ENCODE measurements at places on chromosomes 4 and X.
A peak's percentile ranks its signal among the peaks of the same experiment; 100 is the strongest.

GRCh38 chr4:89108091-89108490, 3.2 kb upstream of the TIGD2 start:
- no peak for DNase-seq

GRCh38 chr4:186981161-186981560, 257.5 kb upstream of the FAT1 start:
- DNase-seq = no peak

GRCh38 chr4:53625888-53626287, 34.6 kb upstream of the LNX1 start:
- DNase-seq = no peak

DNA sequence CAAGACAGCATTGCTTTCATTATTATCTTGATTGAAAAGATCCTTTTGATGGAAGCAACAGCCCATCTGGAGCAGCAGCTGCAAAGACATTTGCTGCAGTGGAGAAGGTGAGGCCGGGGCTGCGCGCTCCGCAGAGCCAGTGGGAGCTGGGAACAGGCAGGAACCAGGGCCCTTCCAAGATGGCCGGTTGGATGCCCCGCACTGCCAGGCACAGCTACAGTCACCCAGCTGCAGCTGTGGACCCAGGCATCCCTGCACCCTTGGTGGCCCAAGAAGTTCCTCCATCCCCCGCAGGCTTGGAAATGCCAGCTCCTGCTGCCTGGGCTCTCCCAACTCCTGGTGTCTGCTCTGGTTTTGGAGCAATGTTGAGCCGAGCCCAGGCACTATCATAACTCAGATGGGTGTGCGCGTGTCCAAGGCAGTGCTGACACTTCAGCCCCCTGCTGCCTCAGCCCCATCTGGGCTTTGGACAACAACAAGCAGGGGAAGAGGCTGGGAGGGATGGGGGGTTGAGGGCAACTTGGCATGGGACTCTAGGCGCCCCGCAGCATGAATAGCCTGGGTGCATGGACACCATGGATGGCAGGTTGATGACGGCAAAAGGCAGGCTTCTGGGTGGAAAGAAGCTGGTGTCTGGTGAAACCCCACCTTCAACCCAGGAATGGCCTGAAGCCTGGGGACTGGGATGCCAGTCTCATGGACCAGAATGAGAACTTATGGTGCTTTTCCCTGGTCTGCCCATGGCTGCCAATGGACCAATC, 371.8 kb downstream of the FSTL5 start:
- DNase-seq = no peak

- DNase-seq = no peak
These were observed 76.9 kb downstream of the SLC39A8 start for GRCh38 chr4:102268355-102268754.

GRCh38 chr4:125538670-125539069, 223.9 kb downstream of the FAT4 start:
- no peak for DNase-seq

DNA sequence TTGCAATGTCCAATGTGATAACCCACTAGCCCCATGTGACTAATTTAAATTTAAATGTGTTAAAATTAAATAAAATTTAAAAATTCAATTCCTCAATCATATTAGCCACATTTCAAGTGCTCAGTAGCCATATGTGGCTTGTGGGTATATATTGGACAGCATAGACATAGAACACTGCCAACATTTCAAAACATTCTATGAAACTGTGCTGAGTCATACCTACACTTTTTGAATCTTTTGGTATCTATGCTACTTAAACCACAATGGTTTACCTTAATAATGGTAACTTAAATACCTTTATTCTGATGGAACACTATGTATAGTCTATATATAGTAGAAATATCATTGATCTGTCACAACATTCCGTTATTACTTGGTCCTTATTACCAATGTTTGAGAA, 223.4 kb upstream of the ATOH1 start:
- no peak for DNase-seq

DNA sequence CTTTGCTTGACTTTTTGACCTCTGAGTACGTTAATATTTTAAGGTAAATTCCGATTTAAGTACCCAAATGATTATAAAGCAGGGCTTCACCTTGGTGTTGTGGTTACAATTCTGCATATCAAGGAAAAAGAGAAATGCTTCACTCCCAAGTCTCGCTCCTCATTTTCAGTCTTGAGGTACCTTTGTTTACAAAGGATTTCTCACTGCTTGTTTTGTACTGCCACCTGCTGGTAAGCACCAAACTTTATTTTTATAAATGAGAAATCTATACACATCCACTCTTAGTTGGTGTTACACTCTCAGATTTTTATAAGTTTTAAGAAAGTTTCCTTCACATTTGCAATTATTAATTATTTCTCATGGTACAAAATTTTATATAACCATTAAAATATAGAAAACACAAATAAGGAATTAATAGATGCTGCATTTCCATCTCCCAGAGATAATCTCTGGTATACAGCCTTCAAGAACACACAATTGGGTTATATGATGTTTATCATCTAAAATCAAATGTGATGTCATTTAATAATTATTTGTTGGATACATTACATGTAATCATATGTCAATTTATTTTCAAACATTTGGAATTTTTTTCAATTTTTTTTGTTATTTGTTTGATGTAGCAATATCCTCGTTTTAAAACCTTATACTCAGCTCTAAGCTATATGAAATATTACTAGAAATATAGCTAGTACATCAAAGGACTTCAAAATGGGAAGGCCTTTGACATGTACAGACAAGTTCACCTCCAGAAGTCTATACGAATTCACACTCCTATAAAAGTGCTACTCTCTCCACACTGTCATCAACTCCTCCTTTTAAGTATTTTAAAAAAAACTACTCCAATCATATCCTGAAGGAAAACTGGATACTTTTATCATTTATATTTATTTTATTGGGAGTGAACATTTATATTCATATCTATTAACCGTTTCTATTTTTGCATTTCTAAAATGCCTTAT, 179.9 kb downstream of the KCNIP4 start:
- peak; percentile 28 for DNase-seq

- no peak for DNase-seq
These were observed 78.6 kb upstream of the ADRA2C start for GRCh38 chr4:3687538-3687937.

All from HepG2 (cell line).